Spleen (tissue), 13 donors: ENCODE measurements at places on chromosomes 2 and 18.

- no peak for DNase-seq
These were observed 153.7 kb upstream of the SERTAD2 start for GRCh38 chr2:64807417-64807816.

DNA sequence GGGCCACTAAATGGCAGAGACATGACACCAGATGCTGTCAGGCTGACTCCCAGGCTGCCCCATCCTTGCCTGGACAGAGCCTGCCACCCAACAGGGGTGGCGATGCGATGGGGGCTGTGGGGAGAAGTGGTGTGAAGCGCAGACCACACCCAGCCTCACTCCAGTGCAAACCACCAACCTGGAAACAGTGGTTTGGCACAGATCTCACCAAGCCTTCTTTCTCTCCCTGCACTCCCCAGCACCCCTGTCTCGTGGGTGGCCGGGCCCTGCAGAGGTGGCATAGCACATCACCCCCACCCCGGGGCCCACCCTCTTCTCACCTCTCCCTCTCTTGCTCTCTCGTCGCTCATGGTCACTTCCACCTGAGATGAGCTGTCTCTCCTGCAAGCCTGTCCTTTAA is 32.6 kb downstream of the CIB4 start:
- peak; percentile 67 for DNase-seq

- DNase-seq: peak; percentile 94
These were observed 1.1 kb downstream of the EPC2 start for GRCh38 chr2:148645539-148646230.

- no peak for DNase-seq
These were observed 29.1 kb downstream of the ALMS1 start for GRCh38 chr2:73414696-73415095.

GRCh38 chr2:20348542-20348941 is 2.1 kb downstream of the PUM2 start:
- DNase-seq: no peak

GRCh38 chr2:159497847-159498246 is 118.5 kb downstream of the BAZ2B start:
- no peak for DNase-seq

GRCh38 chr18:60936101-60936500 is 397.1 kb upstream of the CDH20 start:
- DNase-seq: no peak

DNA sequence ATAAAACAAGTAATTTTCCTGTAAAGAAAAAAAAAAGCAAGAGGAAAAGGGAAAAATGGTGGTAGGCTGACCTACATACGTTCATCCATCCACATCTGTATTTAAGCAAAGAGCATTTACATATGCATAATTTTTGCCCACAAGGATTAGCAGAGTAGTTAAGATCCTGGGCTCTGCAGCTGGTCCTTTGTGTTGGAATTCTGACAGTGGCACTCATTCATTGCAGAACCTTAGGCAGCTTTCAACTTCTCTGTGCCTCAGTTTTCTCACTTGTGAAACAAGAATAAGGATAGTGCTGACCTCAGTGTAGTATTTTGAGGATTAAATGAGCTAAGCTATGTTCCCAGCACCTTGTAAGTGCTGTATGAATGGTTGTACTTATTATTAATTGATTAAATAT is 211.3 kb downstream of the ARL4C start:
- no peak for DNase-seq

GRCh38 chr2:233818639-233819621 is 35.4 kb downstream of the HJURP start:
- peak; percentile 60 for DNase-seq

DNA sequence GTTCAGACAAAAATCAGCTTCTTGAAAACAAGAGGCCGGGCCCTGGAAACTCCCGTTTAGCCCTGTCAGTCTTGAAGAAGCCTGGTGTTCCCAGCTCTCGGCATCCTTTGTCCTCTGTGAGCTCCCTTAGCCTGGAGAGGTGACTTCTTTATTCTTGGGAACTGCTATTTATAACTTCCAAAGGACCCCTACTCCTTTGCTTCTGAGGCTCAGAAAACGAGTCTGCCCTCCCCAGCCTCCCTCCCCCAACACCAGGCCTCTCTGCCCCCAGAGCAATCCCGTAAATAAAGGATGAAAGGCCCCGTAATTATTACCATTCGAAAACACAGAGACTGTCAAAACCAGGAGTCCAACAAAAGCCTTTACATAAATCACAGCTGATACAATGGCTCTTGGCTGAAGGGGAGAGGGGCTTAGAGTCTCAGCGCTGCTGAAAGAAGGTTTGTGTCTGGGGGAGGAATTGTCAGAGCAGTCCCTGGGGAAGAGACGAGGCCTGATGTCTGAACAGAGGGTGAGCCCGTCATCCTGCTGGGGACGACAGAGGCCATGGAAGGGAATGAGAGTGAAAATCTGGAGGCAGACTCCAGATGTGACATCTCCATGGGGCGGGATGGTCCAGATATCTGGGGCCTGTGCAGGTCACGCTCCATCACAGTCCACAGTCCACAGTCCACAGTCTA is 283.0 kb downstream of the MYCN start:
- DNase-seq: no peak

DNA sequence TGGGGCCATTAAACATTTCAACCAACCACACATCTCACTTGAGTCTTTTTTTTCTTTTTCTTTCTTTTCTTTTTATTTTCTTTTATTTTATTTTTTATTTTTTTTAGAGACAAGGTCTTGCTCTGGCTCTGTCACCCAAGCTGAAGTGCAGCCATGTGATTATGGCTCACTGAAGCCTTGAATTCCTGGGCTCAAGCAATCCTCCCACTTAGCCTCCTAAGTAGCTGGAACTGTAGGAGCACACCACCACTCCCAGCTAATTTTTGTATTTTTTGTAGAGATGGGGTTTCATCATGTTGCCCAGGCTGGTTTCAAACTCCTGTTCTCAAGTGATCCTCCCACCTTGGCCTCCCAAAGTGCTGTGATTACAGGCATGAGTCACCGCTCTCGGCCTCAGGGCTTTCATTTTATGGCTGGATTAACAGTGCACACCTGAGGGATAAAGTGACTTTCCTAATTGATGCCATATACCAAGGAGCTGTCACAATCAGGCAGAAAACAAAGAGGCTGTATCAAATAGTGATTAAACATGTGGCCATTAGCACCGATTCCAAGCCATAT is 21.5 kb downstream of the KIAA2012 start:
- no peak for DNase-seq

GRCh38 chr2:109148117-109148746 is 19.2 kb downstream of the SH3RF3 start:
- no peak for DNase-seq

- DNase-seq: peak; percentile 89
These were observed 29.5 kb downstream of the PAX8 start for GRCh38 chr2:113248997-113249770.

GRCh38 chr2:8435608-8436007 is 246.2 kb upstream of the ID2 start:
- no peak for DNase-seq

- DNase-seq: no peak
These were observed 26.1 kb upstream of the ST3GAL5 start for GRCh38 chr2:85914922-85915321.

- no peak for DNase-seq
These were observed 170.1 kb upstream of the REV1 start for GRCh38 chr2:99659874-99660273.

DNA sequence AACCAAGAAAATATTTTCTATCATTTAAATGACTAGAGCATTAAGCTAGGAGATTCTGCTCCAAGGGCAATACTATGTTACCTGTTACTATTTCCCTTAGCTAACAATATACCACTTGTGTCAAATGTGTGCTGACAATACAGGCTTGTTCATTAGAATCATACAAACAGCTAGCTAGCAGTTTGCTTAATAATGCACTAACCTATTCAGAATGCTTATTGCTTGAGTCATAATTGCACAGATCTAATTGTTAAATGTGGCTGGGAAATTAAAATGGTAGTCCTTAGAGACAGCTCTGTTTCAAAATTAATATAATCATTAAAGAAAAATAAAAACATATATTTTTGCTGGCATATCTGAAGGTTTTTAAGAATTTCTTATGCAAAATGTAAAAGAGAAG is 344.2 kb downstream of the ERBB4 start:
- DNase-seq: no peak

DNA sequence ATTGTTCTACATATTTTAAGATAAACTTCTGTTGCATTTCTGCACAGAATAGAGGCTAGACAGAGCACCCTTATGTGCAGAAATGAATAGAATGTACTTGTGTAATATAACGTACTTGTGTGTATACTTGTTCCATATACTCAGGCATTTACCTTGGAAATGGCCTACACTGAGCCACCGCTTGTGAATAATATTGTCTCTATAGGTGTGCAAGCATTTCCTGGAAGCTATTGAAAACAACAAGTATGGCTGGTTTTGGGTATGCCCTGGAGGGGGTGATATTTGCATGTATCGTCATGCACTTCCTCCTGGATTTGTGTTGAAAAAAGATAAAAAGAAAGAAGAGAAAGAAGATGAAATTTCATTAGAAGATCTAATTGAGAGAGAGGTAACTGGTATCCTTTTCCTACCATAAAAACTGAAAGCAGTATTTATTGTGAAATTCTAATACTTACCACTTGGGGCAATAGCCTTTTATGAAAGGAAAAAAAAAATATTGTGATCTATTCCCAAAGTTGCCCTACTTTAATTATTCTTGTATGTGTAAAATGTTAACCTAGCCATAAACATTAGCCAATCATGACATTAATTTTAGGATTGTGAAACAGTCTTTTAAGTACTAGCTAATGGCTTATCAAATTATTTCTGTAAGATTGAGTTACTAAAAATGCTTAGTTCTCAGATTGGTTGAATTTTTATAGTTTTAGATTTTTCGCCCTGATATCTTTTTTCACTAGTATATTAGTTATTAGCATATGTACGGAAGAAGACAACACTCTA is 18.0 kb downstream of the ZC3H15 start:
- DNase-seq: no peak

DNA sequence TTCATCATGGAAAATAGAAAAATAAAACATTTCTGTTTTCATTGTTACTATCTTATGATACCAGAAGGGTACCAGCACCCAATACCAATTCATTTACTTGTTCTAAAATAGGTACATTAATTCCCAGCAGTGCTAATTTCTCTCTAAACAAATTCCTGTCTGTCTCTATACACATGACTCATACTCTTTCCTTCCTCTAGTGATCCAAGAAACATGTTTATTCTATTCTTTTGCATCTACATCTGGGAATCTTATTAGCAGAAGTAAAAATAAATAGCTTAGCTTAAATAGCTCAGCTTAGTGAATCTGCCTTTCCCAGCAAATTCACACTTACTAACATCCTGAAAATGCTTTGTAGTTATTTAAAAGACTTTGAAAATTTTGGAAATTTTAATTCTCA is 84.5 kb upstream of the MAPRE2 start:
- DNase-seq: no peak

- DNase-seq: no peak
These were observed 21.2 kb downstream of the QPCT start for GRCh38 chr2:37365669-37366068.

DNA sequence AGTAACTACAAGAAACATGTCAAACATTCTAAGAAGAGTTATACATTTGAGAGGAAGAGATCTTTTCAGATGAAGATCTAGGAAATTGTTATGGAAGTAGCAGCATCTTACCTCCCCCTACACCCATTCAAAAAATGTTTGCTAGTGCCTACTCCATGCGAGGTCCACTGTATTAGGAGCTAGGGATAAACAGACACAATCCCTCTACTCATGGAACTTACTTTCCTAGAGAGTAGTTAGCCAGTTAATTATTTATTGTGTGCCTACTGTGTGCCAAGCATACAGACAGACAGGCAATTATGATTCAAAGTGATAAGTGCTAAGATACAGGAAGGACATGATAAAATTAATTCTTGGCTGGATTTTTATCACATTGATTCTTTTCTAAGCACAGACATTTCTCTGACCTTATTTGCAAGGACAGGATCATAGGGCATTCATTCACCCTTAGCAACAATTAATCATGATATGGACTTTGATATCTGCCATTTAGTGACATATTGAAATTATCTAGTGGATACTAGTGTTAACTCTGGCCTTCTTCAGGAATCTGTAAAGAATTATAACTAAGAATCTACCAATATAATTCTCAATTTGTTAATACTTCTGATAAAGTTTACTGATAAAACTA is 19.6 kb upstream of the TDRD15 start:
- DNase-seq: no peak

- no peak for DNase-seq
These were observed 25.3 kb upstream of the BOD1L2 start for GRCh38 chr18:57121542-57122112.

DNA sequence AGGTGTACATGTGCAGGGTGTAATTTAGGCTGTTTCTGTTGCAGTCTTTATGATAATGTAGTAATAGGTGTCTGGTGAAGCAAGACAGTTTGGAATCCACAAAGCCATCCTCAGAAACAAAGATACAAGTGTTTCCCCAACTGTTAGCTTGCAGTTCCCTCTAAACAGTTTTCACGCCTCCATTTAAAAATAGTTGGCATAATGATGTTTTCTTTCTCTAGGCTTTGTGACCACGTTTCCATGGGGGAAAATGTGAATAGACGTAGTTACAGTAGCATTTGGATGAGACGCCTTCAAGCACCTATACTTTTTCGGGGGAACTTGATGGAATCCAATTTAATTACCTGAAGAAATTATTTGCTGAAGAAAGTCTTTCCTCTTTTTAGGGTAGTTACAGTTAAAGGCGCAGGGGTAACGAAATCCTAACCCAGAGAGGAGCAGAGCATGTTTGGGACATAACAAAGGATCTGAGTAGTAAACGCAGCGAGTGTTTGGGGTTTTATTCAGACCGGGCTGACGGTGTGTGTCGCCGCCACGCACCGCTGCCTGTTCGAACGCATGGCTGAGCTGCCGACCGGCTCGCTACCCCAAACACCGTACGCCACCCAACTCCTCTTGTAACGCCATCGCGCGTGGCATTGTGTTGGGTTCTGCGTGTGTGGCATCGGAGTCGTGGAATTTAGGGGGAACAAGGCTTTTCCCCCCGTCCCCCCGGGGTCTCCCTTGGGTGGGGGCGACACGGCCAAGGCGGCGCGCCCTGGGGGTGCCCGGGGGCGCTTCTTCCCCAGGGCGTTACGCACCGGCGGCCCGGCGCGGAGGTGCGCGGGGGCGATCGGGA is 681 bp upstream of the NRP2 start:
- DNase-seq: no peak

DNA sequence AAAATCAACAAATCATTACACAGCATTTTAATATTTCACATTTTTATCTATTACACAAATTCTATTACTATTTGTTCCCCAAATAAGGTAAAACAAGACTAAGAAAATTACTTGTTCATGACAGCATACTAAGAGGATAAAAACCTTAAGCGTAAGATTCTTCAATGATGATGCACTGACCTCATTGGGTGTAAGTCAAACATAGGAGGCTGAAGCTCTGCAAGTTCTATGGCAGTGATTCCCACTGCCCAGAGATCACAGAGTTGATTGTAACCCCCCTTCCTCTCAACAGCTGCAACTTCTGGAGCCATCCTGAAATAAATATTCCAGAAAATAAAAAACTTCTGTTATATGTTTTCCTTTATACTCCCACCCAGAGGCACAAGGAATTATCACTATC is 82.2 kb upstream of the CDKL4 start:
- DNase-seq: no peak

DNA sequence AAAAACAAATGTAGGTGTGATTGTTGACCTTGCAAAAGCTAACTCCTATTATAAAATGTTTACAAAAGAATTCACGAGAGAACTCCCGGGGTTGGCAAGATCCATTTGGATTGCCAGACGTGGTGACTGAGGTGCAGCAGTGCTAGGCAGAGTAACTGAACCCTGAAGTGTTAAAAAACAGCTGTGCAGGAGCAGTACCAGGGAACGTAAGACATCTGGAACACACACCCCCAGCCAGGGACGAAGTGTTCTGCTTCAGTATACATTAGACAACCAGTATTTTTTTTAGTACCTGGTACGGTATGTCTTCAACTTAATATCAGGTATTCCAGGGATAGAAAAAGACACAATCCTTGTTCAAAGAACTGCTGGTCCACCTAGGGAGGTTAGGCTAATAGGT is 272.1 kb upstream of the EPAS1 start:
- DNase-seq: no peak
